ENCODE measurements at places on chromosomes 16 and 17.

GRCh38 chr17:76408037-76408849, 23.8 kb downstream of the SPHK1 start:
- no peak for DNase-seq

DNA sequence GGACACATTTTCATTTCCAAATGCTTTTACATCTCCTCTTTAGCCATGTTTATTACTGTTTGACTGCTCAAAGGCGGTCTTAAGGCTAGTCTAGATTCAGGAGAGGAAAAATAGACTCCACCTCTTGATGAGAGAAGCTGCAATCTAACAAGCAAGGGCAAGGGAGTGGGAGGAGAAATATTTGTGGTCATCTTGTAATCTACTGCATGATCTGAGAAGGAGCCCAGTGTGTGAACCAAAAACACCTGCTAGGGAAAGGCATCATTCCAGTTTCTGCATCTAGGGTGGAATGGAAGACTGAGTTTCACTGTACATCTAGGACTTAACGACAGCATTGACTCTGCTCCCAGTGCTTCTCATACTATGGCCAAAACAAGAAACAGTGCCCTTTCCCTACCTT, 232.2 kb upstream of the HS3ST3A1 start:
- no peak for DNase-seq

GRCh38 chr17:66541461-66542128, 239.2 kb downstream of the PRKCA start:
- no peak for DNase-seq

- DNase-seq: no peak
These were observed 309.4 kb upstream of the XYLT1 start for GRCh38 chr16:17780181-17780580.

GRCh38 chr17:75498726-75499213, 16.6 kb downstream of the CASKIN2 start:
- no peak for DNase-seq

- DNase-seq: peak; percentile 2
These were observed 113.2 kb upstream of the IRX5 start for GRCh38 chr16:54817432-54817831.

DNA sequence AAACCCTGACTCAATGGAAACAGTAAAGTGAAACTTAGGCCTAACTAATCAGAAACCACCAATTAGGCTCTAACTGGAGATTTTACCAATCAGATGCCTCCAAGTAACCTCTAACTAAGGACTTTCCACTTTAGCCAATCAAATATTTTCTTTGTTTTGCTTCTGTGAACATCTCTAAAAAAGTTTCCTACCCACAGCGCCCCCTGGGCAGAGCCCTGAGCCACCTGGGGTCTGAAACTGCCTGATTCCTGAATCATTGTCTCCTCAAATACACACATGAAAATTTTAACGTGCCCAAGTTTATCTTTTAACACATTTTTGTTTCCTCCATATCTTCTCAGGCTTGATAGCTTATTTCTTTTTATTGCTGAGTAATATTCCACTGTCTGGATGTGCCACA, 19.0 kb downstream of the ADAD2 start:
- DNase-seq: no peak

DNA sequence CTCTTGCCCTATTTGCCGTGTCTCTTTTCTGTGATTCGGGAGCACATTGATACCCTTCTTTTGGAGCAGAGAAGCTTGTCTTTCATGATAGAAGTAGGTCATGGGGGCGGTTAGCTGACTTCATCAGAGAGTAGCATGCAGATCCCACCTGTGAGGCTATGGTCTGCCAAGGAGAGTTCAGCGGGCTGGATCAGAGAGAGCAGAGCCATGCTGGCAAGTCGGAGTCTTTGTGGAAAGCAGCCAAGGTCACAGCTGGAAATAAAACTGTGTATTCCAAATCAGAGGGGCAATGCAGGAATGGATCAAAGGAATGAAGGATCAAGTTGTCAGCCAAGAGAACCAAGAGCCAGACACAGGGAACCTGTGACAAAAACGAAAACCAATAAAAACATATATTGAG, 595.9 kb downstream of the WWOX start:
- no peak for DNase-seq

GRCh38 chr17:70288540-70289290, 119.4 kb downstream of the KCNJ2 start:
- no peak for DNase-seq

GRCh38 chr16:3645108-3645503, 9.4 kb upstream of the DNASE1 start:
- DNase-seq: no peak

GRCh38 chr17:81417049-81417878, 22.0 kb downstream of the BAHCC1 start:
- no peak for DNase-seq

DNA sequence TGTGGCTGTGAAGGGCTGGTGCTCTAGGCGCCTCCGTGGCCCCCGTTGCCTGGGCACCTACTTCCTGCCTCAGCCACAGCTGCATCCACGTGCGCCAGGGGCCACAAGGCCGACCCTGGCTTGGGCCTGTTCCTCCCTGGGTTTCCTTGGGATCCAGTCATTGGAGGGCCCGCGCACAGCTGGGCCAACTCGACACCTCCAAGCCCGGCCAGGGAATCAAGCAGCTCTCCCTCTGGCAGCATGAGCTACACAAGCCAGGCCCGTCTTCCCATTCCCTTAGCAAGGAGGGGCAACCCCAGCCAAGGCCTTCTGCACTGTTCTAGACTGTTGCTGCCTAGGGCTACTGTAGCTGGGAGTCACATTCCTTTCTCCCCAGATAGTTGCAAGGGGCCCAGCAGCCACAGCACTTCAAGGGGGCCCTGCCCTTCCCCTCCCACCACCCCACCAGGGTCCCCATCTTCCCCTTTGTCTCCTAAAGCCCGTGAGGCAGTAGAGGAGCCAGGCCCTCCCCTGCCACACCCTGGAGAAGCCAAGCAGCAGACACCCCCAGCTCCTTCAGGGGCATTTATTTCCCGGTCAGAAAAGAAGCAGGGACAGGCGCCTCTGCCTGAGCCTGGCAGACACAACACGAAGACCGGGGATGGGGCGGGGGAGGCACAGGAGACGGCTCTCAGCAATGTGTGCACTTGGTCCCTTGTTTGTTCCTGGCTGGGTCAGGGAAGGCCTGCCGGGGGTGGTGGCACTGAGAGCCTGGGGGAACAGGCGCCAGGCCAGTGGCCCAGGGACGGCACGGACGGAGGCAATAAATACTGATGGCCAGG, 3.8 kb downstream of the ARHGDIA start:
- peak; percentile 51 for DNase-seq

- no peak for DNase-seq
These were observed 90.9 kb downstream of the CCDC182 start for GRCh38 chr17:57654040-57654775.

DNA sequence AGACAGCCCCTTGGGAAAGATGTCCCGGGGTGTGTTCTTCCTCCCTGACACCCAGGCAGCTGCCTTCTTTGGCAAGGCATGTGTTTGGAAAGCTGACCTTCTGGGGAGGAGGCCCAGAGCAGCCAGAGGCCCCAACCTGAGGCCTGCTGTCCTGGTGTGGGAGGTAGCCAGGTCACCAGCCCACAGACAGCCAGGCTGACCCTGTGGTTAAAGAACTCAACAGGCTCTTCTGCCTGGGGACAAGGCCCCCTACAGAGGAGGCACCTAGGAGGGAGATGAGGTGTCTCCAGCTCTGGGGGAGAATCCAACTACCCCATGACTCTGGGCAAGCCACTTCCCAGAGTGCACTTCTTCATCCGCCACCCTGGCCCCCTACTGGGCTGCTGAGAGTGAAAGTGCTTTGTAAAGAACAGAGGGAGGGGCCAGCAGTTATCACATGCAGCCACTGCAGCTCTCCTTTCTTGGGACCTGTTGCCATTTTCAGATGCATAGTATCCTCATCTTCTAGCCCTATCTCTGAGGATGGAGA, 13.1 kb upstream of the SREBF1 start:
- no peak for DNase-seq

DNA sequence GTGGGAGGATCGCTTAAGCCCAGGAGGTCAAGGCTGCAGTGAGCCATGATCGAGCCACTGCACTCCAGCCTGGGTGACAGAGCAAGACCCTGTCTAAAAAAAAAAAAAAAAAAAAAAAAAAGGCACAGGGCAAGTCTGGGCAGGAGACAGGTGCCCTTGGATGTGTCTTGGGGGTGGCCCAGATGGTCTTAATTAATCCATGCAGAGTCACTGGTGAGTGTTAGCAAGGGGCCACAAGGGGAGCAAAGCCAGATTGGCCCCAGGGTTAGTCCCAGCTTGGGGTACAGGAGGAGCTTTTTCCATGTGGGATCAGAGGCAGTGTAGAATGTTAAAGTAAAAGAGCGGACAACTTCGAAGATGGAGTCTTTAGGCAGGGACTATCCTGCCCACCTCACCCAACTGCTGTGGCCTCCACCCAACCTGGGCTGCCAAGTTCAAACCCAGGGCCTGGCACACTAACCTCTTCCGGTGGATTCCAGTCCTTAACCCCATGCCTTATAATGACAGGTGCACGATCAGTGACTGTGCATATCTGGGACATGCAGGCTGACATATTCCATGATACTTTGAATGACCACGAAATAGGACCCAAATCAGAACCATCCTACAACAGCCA, 32.2 kb upstream of the MFSD6L start:
- no peak for DNase-seq

GRCh38 chr17:6045621-6046357, 24.4 kb upstream of the WSCD1 start:
- no peak for DNase-seq

DNA sequence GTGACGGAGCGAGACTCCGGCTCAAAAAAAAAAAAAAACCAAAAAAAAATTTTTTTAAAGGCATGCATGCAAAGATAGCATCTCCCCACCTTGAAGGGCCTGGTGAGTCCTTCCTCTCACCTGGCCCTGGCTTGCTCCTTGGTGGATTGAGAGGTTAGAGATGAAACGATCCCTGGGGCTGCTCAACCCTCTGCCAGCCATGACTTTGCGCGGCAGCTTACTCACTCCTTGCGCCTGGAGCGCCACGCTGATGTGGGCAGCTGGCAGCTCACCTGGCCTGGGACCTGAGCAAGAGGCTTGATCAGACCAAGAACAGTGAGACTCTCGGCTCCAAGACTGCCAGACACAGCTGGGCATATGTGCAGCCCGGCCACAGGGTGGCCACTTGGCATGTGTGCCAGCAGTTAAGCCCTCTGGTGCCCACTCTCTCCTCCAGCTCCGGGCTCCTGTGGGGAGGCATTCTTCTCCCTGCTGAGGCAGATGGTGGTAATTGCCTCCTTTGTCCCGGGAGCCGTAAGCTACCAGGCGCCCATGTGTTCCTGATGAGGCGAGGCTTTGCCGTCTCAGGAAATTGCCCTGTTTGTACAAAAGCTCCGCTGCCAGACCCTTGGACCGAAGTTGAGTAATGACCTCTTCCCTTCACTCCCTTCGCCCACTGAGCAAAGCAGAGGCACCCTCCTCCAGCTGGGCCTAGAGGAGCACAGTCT, 5.1 kb upstream of the EVPL start:
- DNase-seq: no peak

DNA sequence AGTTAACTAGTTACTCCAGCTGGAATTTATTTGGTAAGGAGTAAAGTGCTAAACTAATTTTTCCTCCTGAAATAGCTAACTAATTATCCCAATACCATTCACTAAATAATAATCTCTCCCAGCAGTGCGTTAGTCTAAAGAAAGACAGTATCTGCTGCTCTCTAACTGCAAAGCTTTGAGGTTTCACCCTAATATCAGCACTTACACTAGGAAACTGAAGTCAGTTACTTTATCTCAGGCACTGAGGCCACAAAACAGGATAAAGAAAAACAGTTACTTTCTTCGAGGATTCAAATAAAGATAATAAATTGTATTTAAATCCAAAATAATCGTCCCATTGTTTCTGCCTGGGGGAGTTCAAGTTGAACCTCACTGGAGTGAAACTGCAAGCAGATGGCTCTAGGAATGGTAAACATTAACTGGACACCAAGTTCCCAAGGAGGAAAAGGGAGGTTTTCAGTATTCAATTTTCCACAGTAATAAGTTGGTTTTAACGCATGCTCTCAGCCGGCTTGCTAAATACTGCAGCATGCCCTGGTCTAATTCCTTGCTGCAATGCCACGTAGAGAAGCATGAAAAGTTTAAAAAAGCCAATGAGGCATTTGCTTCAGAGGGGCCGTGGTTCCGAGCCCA, 20.0 kb upstream of the FOXJ1 start:
- DNase-seq: no peak

GRCh38 chr16:89392881-89393737, 97.3 kb downstream of the ANKRD11 start:
- no peak for DNase-seq

- no peak for DNase-seq
These were observed 267.8 kb downstream of the UTP18 start for GRCh38 chr17:51528111-51528510.

DNA sequence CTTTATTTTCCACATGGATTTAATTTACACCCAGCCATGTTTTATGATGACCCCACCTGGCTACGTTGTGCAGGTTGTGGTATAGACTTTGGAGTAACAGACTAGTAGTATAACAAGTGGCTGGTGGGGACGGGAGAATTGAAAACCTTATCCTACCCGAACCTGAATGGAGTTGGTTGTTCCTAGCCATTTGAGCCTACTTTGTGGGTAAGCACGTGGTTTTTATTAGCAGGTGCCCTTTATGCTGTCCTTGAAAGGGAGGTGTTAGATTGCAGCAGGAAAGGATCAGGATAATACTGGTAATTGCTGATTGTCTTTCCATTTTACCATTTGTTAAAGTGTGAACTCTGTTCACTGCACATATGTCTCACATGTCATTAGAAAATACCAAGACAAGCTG, 31.9 kb upstream of the PHAF1 start:
- DNase-seq: no peak

GRCh38 chr17:59825533-59826322, 67.0 kb downstream of the TUBD1 start:
- DNase-seq: peak; percentile 39

- DNase-seq: no peak
These were observed 7.1 kb downstream of the ACSF3 start for GRCh38 chr16:89100601-89101302.

DNA sequence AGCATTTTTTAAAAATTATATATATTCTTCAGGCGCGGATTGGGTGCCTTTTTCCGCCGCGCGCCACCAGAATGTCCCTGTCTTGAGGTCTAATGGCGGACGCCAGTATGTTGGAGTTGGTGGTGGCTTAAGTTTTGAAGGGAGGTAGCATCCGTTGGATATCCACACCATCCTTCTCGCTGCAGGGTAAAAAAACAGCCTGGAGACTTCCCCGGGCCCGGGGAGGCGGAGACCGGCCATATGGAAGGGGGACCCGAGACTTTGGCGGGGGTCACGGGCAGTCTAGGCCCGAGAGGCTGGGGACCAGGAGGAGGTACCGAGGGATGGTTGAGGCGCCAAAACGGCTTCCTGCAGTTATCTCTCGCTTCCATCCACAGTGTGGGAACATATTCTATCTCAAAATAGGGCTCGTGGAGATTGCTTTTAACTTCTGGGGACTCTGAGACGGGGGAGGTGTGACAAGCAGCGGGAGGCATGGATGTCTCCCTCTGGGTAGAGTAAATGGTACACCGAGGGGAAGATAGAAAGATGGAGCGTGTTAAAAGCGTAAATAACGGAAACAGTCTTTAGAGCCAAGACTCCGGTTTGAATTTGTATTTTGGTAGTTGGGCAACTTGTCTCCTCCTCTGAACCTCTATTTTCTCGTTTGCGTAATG, at the start of gene SF3B3:
TSS of gene SF3B3 (plus strand) at position 74 of the 656 bp plus-strand sequence. CDS start 2,841 bp downstream, outside the sequence.
- peak; percentile 71 for DNase-seq

- no peak for DNase-seq
These were observed 295.9 kb upstream of the N4BP1 start for GRCh38 chr16:48905632-48906505.

GRCh38 chr17:73030501-73030921, 62.0 kb downstream of the SLC39A11 start:
- DNase-seq: no peak

Measured in RKO (cell line).